ENCODE measurements at places on chromosomes 2 and 18. TPM values are rescaled to one million over a fixed set of nuclear protein-coding genes. Genes with fewer than 3 reads are reported as not detected.
A peak's percentile ranks its signal among the peaks of the same experiment; 100 is the strongest.

DSG4 gene
- total RNA-seq, result not detected

- no peak for DNase-seq
These were observed 447.6 kb upstream of the POU3F3 start for GRCh38 chr2:104406261-104406726.

- DNase-seq, result no peak
These were observed 42.9 kb upstream of the EPG5 start for GRCh38 chr18:46010050-46010449.

DNA sequence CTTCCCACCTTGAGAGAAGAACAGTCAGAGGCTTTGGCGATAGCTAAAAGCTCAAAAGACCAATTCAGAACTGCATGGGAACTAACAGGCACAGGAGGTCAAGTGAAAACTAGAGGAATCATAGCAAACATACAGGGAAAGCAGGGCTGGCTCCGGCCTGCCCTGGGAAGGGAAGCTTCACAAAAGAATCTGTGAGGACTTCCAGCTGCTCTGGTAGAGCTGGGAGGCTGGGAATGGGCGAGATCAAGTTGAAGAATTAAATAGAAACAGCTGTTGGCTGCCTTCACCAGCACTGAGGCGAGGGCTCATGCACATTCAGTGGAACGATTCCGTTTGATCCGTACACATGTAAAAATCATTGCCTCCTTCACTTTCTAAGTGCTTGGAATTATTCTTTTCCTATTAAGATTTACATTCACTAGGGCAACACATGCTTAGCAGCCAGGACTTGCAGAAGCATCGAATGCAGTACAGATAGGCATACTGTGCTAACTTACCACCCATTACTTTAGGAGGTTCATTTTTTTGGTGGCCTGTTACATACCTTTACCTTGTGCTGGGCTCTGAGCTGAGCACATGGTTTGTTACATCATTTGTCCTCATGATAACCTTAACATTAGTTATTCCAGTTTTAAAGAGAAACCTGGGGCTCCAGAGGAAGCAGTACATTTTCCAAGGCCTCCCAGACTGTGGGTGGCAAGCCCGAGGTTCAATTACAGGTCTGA is 125.4 kb upstream of the RNF152 start:
- DNase-seq, result no peak

- peak; percentile 75 for DNase-seq
These were observed 221.5 kb upstream of the SLC35G4 start for GRCh38 chr18:11387880-11388279.

DNA sequence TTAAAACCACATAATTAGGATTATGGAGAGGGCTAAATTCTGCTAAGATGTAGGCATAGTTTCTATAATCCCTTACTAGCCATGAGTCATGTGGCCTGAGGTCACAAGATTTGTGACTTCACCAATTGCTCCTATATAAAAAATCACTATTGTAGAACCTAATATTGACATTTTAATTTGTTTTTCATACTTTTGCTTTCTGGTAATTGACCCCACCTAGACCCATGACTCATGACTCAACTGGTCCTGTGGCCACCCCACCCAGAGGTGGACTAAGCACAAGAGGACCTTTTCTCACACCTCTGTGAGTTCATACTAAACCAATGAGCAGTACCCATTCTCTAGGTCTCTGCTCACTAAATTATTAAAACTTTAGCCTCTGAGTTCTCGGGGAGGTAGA is 1567.5 kb upstream of the LRRTM1 start:
- DNase-seq, result no peak

GRCh38 chr2:67165523-67165990 is 231.6 kb upstream of the ETAA1 start:
- DNase-seq, result no peak

DNA sequence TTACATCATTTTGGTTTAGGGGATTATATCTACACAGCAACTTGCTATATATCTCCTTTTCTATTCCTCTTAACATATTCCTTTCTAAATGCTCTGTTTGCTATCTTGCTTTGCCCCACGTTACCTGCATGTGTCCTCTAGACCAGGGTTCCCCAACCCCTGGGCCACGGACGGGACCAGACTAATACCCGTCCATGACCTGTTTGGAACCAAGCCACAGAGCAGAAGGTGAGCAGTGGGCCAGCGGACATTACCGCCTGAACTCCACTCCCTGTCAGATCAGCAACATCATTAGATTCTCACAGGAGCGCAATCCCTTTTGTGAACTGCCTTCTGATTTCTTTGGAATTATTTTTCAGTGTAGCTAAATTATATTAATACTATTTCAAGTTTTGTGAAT is 66.7 kb downstream of the KCMF1 start:
- no peak for DNase-seq

ITGB6 gene
- 0.18 TPM for total RNA-seq

DNA sequence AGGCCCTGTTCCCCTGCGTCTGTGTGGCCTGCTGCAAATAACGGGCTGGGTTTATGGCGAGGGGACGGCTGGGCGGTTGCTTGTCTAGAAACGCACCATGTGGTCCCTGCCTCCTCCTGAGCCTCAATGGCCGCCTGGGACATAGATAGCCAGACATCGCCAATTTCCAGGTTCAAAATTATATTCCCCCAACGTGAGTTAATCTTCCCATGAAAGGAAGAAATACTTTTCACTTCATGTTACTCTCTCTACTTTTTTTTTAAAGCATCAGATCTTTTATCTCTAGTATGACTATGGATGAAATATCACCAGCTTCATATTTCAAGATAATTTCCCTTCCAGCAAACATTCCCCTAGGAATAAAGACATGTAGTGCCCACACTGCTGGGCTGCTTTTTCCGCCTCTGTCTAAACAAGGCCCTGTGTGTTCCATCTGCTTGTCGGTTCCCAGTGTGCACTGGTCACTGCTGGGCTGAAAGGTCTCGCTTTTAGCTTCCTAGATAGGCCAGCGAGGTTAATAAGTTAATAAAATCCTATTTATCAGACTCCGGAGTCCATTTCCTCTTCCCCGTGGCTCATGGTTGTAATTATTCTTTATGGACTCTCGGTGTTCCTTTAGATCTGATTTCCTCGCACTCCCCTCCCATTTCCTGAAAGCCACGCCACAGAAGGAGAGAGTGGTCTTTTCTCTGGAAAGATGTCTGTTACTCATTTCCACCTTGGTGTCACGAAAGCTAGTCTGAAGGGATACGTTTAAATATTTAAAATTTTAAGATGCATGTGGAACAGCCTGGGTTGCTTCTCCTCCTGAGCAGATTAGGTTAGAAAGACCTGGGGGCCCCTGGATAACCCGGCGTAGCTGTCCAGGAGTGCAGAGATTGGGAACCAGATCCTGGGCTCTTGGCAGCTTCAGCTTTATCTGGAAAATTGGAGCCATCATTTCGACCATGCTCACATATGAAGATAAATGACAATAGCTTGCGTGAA is 196.6 kb upstream of the COPS8 start:
- no peak for DNase-seq

DNA sequence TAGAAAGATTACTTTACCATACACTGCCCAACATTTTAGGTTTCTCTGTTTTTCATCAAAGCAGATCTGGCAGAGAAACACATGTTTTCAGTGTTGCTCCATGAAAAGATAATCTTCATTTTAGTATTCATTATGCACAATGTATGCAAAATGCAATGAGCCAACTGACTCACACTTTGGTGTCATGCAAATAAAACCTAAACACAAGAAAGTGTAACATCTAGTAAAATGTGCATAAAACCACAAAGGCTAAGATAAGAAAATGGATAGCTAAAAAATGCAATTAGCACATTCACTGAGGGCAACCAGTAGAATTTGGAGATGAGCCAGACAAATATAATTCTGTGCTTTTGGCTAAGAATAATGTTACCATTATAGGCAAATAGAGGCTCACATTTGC is 203.5 kb upstream of the UBE2E3 start:
- DNase-seq, result no peak

RNF152 gene
- 102 TPM for total RNA-seq

- no peak for DNase-seq
These were observed 423.6 kb upstream of the POU3F3 start for GRCh38 chr2:104430359-104430740.

CABYR gene
- total RNA-seq, result not detected

DNA sequence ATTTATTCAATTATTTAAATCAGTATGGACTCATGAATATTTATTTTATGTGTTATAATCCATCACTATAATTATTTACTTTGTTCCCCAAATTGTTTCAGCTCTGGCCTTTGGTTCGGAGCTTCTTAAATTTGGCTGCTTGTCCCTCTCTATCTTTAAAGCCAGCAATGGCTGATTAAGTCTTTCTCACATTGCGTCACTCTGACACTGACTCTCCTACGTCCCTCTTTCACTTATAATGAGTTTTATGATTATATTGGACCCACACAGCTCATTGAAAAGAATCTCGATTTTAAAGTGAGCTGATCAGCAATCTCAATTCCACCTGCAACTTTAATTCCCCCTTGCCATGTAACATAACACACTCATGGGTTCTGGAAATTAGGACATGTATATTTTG is 185.2 kb upstream of the SLC39A10 start:
- DNase-seq, result no peak

SEMA4F gene
- total RNA-seq, result 2.6 TPM

- peak; percentile 23 for DNase-seq
These were observed 35.0 kb downstream of the RHOB start for GRCh38 chr2:20481798-20482405.

Data from left lobe of liver (tissue), 2 donors.